ENCODE measurements at places on chromosomes 2 and 18.

DNA sequence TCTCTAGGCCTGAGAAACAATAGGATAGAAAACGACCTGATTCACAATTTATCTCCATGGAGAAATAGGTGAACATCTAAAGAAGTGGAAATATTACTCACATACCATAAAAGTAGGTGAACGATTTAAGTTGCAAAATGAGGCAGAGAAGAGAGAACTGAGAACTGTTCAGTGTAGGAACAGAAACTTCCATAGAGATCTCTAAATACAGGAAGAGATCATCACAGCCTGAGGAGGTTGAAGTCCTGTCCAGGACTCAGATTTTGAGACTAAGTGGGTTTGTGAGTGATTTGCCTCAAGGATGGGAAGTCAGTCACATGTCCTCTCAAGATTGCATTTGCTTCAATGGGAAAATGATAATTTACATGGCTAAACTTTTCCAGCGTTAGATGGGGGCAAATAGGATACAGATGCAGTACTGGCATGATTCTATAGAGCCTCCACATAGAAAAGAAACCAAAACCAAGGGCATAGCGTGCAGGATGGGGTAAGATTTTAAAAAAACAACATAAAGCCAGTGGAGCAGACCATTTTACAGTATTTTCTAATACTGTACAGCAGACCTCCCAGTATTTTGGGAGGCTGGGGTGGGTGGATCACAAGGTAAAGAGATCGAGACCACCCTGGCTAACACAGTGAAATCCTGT is 68.8 kb downstream of the MEP1B start:
- no peak for DNase-seq

DNA sequence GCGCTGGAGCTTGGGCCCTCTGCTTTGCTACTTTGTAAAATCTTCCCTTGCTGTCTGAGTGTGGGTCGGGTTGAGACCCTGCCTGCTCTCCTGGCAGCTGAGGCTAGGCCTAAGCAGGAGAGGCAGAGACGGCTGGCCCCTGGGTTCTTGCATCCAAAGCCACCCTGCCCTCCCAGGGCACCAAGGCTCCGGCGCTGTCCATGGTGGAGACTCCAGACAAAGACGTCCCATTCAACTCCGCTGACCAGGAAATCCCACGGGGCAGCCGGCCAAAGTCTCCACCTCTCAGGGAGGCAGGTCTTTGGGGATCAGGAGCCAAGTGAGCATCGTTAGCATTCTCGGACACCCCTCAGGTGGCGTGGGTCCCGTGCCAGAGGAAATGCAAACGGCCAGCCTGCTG is 2.6 kb upstream of the PRLH start:
- no peak for DNase-seq

GRCh38 chr2:73899801-73900336 is 7.1 kb downstream of the ACTG2 start:
- no peak for DNase-seq

DNA sequence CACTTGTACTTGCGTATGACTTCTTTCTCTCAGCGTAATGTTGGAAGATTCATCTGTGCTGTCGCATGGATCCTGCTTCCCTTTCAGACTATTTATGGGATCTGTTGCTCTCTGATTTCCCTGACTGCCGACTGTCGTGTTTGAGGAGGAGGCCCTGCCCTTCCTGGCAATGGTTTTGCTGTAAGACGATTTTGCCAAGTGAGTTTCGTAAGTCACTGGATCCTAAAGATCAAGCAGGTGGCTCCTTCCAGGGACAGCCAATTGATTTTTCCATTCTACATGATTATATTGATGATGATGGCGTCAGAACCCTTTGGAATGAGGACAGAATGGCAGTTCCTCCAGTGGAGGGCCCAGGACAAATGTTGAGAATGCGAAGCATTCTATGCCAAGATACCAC is 8.7 kb upstream of the B3GNT2 start:
- no peak for DNase-seq

DNA sequence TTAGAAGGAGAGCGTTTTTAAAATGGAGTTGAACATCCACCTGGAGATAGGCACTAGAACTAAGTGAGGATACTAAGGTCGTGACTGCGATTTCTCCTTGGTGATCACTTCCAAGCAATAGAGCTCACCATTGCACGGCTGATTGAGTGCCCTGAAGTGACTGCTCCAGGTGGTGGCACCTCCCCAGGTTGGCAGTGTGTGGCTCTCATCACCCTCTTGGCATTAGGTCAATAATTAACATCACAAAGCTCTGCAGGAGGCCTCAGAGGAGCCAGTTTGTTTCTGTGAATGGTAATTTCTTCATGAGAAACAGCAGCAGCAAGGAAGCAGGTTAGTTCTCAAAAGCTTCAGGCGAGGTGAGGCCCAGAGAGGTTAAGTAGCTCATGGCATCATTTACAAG is 259.6 kb downstream of the CLIP4 start:
- DNase-seq, result no peak

DNA sequence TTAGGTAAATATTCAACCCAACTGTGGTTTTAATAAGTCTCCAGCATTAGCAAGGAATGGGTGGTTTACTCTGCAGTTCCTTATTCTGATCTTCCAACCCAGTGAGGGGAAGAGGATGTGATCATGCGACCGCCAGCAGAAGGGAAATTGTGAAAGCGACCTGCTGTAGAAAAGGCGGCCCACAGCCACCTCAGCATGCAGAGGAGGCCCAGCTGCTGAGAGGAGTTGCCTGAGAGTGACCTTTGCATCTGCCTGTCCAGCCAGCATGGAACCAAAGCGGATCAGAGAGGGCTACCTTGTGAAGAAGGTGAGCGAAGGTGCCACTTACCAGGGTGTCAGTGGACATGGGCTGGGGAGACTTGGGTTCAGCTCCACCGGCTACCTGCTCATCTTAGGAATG is at the start of gene PLEK:
Gene PLEK (plus strand): TSS at position 196 of the 400 bp plus-strand sequence. CDS start 70 bp downstream, at position 266.
- DNase-seq, result no peak

DNA sequence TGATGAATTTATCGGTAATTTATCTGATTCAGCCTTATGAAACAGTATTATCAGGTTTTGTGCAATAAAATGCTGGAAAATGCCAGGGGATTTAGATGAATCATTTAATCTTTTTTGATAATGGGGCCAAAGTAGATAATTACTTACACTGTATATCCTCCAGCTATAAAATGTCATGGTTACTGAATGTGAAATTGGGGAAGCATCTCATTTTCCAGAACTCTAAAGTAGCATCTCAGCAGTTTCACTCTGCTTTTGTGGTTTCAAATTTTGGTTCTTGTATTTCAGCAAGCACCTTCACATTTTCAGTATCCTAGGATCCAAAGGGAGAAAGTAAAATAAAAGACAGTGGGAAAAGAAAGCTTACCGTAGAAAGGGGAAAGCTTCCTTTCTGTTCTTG is 12.8 kb downstream of the ANKRD62 start:
- DNase-seq, result no peak

DNA sequence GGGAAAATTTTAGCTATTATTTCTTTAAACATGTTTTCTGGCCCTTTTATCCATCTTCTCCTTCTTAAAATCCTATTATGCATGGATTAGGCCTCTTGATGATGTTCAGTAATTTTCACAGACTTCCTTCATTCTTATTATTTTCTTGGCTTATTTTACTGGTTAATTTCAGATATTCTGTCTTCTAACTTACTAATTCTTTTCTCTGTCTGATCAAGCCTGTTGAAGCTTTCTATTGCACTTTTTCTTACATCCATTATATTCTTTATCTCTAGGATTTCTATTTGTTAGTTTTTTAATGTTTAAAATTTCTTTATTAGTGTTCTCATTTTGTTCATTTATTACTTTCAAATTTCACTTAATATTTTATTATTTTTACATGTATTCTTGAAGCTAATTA is 105.3 kb upstream of the GALNT13 start:
- no peak for DNase-seq

GRCh38 chr2:15867194-15868171 is 72.9 kb upstream of the MYCN start:
- no peak for DNase-seq

- DNase-seq, result no peak
These were observed 1.1 kb downstream of the DOK1 start for GRCh38 chr2:74555610-74556103.

DNA sequence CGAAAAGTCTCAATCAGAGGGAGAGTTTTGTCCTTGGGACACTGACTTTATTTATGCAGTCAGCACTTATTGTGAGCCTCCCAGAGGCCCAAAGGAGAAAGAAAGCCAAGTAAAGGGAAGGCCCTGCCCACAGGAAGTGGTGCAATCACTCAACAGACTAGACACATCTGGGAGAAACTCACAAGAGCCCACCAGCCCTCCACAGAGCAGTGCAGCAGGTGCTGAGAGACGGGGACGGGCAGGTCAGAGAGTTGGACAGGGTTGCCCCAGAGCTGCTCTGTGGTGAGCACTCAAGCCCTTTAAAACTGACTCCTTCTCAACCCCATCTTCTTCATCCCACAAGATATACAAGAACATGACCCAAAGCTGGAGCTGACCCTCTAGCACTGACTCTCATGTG is 96.0 kb downstream of the TFCP2L1 start:
- DNase-seq, result no peak

DNA sequence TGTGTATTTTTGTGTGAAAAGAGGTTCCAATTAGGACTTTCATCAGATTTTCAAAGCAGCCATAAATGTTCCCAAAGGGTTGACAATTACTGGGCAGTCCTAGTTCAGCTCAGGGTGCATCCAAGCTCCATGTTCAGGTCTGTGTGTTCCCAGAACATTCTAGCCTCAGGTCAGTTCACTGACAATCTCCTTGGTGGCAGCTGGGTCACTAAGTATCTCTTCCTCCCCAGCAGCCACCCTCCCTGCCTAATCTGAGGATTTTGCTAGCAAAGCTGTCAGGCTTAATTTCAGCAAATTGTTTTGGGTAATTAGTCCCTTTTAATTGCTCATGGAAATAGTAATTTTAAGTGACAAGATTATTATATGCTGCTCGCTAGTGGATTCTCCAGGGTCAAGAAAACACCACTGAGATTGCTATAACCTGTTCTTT is 29.8 kb downstream of the UPP2 start:
- DNase-seq, result no peak

- DNase-seq, result no peak
These were observed 59.4 kb downstream of the LIMS1 start for GRCh38 chr2:108593547-108594098.

DNA sequence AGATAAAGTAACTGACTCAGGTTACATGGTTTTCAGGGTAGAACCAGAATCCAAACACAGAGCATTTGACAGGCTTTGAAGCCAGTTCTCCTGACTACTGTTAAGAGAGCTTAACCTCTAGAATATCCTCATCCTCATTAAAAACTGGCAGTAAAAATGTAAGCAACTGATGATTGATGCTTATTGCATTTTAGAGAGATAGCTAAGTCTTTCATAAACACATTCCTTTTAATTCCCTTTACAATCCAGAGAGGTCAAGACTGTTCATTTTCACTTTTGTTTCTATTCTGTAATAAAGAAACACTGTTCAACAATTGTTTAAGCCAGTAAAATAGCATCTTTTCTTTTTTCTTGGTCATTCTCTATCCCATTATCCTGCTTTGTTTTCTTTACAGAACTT is 53.9 kb upstream of the RAB27B start:
- no peak for DNase-seq

DNA sequence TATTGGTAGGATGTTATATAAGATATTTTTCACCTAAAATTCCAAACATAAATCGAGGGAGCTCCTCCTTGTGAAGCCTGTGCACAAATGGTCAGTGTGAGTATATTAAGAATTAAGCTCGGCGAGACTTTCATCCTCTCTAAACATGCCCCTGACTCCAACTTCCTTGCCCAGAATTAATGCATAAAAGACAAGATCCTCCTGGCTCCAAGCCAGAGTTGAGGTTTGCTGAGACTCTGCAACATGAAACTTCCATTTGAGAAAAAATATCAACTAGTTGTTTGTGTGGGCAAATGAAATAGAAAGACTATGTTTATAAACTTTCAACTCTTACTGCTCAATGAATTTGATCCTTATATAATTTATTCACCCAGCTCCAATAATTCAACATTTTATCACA is 68.1 kb downstream of the CCDC178 start:
- no peak for DNase-seq

DNA sequence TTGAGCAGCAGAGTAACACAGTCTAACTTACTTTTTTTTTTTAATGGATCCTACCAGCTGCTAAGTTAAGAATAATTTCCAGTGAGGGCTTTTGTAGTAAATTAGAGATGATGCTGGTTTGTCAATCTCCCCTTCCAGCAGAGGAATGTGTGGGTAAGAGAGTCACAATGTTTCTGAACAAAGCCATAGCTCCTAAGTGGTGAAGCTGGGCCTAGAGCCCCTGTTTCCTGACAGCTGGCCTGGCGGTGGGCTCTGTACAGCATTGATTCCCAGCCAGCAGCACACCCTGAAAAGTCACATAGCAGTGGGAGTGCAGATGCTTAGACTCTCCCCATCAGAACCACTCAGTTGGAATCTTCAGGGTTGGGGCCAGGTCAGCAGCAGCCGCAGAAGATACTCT is 24.4 kb downstream of the CAPG start:
- DNase-seq, result no peak
